ENCODE measurements at places on chromosomes 6 and 20.

GRCh38 chr6:93242049-93242448, 177.3 kb downstream of the EPHA7 start:
- no peak for DNase-seq

DNA sequence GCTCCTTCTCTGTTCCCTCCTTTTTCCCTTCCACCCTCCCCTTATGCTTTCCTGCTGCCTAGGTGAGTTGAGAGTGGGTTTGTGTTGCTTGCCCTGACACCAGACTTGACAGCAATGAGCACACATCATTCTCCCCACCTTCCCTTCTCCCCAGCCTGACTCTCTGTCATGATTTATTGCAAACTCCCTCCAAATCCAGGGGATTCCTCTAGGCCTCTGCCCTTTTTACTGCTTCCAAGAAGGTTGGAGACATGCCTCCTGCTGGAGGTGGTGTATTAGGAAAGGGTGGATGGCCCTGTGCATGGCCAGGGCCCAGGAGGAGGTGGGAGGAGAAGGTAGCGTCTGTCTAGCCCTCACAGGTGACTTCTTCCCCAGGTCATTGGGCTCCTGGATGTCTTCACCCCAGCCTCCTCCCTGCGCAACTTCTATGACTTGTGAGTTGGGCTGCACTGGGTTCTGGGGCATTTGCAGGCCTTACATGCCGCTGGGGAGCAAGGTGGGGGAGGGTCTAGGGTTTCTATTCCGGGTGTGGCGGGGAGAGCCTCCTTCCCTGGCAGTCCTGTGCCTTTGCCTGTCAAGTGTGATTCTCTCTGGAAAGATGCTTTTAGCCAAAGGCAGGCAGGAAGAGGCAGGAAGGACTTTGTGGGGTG, 2.1 kb downstream of the MAPK13 start:
- no peak for DNase-seq

DNA sequence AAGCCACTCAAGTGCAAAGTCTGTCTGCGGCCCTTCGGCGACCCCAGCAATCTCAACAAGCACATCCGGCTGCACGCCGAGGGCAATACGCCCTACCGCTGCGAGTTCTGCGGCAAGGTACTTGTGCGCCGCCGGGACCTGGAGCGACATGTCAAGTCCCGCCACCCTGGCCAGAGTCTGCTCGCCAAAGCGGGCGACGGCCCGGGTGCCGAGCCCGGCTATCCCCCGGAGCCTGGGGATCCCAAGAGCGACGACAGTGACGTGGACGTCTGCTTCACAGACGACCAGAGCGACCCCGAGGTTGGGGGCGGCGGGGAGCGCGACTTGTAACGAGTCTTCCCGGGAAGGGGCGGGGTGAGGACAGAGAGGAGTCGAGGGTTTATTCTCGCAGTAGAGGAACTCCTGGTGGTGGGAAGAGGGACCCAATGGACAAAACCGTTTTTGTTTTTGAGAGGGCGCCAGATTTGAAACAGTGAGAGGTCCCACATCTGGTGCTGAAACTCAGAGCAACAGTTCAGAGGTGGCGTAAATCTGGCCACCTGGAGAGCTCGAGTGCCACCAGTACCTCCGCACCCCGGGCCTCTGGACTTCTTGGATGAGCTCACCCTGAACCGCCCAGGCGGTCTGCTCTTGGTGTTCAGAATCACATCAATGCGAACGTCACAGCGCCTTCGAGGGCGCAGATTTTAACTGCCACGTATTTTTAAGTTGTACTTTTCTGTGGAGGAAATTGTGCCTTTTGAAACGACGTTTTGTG, 8.0 kb downstream of the PRDM13 start:
- no peak for DNase-seq

- no peak for DNase-seq
Measured at GRCh38 chr6:161273752-161274487, at the start of gene AGPAT4. Gene AGPAT4, minus strand, starts transcription at chr6:161274061. Its CDS starts 41,848 bp downstream, at chr6:161232213.

- no peak for DNase-seq
Measured at GRCh38 chr6:154347981-154348380, 8.6 kb downstream of the IPCEF1 start.

DNA sequence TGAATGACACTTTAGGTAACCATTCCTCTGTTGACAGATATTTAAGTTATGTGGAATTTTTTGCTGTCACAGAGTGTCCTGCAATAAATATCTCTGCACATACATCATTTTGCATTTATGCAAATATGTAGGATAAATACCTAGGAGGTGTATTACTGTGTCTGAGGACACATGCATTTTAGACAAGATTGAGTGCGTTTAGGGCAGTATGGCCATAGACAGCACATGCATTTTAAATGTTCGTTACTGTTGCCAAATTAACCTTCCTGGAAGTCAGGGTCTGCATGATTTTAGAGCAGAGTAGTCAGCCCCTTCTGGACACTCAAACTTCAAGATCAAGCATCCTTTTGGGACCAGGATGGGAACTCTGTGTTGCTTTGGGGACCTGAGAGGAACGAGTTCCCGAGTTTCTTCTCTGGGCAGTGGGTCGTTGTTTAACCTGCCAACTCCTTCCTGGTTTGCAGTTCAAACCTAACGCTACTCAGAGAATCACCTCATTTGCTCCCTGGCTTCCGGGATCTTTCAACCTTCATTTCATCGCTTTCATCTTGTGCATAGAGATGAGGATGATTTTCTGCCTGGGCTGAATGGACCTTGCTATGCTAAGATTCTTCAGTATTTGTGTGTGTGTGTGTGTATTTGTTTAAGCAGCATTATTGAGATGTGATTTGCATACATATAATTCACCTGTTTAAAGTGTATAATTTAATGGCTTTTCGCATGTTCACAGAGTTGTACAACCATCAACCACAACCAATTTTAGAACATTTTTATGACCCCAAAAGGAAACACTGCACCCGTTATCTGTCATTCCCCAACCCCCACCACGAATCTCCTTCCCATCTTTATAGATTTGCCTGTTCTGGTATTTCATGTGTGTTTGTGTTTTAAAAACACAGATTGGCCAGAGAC, 9.8 kb downstream of the BCAS4 start:
- DNase-seq: no peak

GRCh38 chr6:33079580-33079979, 3.8 kb downstream of the HLA-DPB1 start:
- no peak for DNase-seq

DNA sequence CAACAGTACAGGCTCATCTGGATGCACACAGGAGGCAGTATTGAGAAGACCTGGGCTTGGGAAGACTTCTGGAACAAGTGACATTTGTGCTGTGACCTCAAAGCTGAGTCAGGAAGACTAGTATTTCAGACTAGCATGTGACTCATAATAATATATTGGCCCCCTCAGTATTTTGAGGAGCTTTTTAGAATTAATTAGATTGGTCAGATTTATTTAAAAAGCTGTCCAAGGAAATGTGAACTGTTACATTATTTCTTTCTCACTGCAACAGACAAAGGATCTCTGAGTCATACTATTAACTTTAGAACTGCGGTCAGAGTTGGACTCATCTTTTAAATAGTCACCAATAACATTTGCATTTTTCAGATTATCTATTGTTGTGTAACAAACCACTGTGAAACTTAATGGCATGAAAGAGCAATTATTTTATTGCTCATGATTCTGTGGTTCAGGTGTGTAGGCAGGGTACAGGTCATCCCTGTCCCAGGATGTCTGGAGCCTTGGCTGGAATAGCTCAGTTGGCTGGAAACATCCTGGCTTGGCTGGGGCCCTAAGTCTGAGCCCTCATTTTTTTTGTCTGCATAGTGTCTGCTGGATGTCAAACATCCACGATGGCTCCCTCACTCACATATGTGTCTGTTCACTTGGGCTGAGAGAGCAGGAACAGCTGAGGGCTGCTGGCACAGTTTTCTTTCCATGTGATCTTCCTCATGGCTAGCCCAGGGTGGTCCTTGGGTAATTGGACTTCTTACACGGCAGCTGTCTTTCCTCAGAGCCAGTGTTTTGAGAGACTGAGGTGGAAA, 46.9 kb downstream of the MAP3K4 start:
- no peak for DNase-seq

DNA sequence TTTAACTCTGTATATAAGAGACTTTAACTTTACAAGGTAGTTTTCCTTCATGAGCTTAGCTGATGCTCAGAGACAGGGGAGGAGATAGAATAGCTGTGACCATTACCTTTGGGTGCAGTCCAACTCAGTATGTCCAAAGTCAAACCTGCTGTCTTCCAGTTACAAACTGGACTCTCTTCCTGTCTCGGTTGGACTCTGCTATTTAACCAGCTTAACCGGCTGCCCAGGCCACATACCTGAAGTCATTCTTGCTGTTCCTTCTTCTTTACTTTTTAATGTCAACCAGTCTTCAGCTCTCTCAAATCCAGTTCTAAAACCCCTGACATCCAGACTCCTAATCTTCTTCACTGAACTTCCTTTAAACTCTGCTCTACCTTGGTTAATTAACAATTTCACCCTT, 138.3 kb upstream of the TSHZ2 start:
- no peak for DNase-seq

- no peak for DNase-seq
Measured at GRCh38 chr20:2217857-2218539, 77.8 kb upstream of the TGM3 start.

DNA sequence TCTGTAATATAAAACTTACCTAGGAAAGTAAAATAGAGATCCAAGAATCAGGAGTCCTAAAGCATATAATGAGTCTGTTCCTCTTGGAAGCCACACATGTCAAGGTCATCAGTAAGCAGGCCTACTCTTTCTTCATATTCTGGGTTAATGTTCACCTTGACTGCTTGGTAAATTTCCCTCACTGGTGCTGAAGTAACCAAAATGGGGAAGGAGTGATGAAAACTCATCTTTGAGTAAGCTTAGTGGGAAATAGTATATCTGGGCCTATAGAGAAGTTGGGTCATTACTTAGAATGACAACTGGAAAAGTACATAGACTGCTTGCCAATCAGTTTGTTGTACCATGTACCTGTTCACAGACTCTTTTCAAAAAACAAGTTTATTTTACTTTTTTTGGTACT, 6.6 kb downstream of the TSPYL4 start:
- no peak for DNase-seq

GRCh38 chr20:48039514-48039913, 254.2 kb upstream of the SULF2 start:
- no peak for DNase-seq

- no peak for DNase-seq
Measured at GRCh38 chr20:33524261-33524660, 34.4 kb downstream of the CBFA2T2 start.

- DNase-seq: no peak
Measured at GRCh38 chr6:19731282-19731681, 105.9 kb upstream of the ID4 start.

- DNase-seq: no peak
Measured at GRCh38 chr6:155530219-155530834, 74.7 kb upstream of the NOX3 start.

GRCh38 chr20:57287901-57288300, 21.5 kb upstream of the BMP7 start:
- no peak for DNase-seq

DNA sequence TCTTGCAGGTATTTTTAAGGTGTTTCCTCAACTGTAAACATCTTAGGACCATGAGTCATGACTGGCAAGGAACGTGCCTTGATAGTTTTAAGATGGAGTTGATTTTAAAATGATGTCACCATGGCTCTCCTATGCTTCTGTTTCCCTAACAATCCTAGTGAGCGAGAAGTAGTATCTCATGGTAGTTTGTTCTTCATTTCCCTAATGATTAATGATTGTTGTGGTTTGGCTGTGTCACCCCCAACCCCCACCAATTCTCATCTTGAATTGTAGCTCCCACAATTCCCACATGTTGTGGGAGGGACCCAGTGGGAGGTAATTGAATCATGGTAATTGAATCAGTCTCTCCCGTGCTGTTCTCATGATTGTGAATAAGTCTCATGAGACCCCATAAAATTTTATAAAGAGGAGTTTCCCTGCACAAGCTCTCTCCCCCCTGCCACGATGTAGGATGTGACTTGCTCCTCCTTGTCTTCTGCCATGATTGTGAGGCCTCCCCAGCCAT, 16.8 kb upstream of the BNIP5 start:
- no peak for DNase-seq

- no peak for DNase-seq
Measured at GRCh38 chr20:45019762-45020123, 53.4 kb downstream of the STK4 start.

GRCh38 chr20:59025511-59025910, 6.3 kb downstream of the TUBB1 start:
- no peak for DNase-seq

GRCh38 chr6:112178846-112179245, 75.5 kb downstream of the LAMA4 start:
- DNase-seq: no peak

DNA sequence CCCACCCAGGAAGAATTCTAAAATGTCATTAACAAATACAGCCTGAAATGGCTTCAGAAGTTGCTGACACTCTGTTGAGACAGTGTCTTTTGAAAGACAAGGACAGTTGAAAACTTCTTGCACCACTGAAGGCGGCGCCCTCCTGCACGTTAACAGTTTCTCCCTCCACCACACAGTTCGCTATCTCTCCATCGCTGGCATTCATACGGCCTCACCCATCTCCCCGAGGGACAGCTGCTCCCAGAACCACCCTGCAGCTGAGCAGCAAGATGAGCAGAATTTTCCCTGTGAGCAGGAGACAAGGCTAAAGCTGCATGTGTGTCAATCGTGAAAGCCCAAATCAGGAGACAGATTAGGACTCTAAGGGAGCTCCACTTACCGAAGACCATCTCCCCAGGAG, 113.3 kb downstream of the LY86 start:
- DNase-seq: no peak

DNA sequence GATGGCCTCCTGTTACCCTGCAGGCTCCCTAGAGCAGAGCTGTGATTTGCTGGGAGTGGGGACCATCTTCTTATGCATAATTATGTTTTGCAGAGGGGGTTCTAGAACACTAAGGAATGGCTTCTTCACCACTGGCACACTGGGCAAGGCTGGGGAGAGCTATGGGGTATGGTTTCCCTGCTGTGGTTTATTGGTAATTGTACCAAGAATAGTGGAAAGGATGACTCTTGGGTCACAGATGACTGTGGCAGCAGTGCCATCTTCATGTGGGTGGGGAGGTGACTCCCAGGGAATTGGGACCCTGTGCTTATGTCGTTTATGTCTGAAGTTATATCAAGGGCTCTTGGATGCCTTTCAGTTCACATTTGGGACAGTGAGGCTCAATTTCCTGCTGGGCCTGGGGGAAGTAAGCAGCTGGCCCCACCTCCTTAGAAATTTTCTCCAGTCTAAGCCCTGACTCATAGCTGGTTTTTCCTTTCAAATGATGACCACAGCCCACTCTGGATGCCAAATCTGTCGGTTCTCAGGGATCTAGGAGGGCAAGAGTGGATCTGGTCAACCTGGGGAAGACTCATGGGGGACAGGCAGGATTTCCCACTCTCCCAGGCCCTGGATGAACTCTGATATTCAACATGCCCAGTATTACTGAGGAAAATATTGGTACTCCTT, 230.8 kb downstream of the LRFN2 start:
- no peak for DNase-seq
